Esophagus squamous epithelium (tissue), 5 donors: ENCODE measurements at places on chromosomes 3 and 15. TPM values are rescaled to one million over a fixed set of nuclear protein-coding genes. Genes with fewer than 3 reads are reported as not detected.

FAM98B gene
- 6.2 TPM for total RNA-seq

ISLR gene
- 2.9 TPM for total RNA-seq

A4GNT gene
- not detected for total RNA-seq

SLC28A2 gene
- total RNA-seq = not detected

ZBTB38 gene
- 42.6 TPM for total RNA-seq

CP gene
- total RNA-seq = 0.97 TPM

TRAT1 gene
- 0.70 TPM for total RNA-seq

TBL1XR1 gene
- total RNA-seq = 66.0 TPM

IMPG2 gene
- 0.04 TPM for total RNA-seq
